ENCODE measurements at places on chromosomes 3 and 15. TPM values are rescaled to one million over a fixed set of nuclear protein-coding genes. Genes with fewer than 3 reads are reported as not detected.

TRIM71 gene
- not detected for total RNA-seq

DNA sequence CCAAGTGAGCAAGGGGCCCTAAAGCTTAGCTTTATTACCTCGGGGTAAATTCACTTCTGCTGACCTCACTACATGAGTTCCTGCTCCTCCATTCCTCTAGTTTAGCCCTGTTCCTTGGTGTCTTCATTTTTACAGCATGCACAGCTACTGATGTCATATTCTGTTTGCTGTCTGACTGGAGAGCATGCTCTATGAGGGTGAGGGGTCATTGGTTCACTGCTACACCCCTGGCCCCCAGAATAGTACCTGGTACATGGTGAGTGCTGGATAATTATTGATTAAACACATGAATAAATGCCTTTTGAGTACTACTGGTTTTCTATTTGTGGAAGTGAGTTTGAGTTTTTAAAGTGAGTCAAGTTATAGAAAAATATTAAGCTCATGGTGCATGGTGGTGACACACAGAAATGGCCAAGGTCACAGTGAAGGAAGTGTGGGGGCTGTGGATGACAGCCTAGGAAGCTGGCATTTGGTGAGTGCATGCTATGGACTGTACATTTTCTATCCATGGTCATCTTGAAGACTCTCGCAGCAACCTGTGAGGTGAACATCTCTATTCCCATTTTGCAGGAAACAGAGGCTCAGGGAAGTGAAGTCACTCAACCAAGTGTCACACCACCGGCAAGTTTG, 34.0 kb downstream of the RPLP1 start:
- no peak for DNase-seq

COL6A5 gene
- total RNA-seq, result not detected

DNA sequence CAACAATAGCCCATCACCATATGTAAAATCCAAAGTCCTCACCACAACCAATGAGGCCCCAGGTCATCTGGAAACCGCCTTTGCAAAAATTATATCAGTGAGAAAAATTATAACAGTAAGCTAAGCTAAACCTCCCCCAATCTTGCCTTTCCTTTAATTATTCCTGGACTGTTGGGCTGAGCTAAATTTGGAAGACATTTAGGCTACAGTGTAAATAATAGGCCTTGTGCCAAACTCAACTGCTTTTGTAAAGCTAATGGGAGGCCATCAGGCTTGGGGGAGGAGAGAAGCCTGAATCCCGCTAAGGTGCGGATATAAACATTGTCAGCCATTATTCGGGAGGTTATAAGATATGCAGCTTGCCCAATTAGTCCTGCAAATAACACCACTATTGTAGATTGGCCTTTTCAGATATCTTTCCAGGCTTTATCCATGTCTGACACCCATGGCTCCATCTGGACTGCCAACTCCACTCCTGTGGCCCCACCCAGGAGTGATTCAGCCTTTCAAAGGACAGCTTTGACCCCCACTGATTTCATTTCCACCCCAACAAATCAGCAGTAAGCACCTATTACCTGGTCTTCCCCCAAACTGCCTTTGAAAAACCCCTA, 53.0 kb upstream of the CA12 start:
- DNase-seq, result no peak
